ENCODE measurements at places on chromosomes 5 and 9. TPM values are rescaled to one million over a fixed set of nuclear protein-coding genes. Genes with fewer than 3 reads are reported as not detected.
A peak's percentile ranks its signal among the peaks of the same experiment; 100 is the strongest.

- no peak for DNase-seq
Measured at GRCh38 chr5:139975306-139975705, 67.8 kb downstream of the NRG2 start.

DNA sequence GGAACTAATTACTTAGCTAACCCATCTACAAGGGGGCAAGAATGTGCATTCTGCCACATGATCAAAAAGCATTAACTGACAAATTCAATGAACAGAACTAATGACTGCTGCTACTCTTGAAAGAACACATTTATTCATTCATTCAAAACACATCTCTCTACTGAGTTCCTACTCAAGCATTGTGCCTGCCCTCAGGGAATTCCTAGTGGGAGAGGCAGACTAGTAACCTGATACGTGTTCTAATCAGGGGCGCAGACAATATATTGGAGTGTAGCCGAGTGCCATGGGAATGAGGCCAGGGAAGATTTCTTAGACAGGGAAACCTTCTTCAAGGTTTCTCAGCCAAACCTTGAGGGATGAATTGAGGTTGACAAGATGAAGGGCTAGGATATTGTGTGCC lies 56.7 kb upstream of the PAPPA start:
- DNase-seq: no peak

Gene CD274
- total RNA-seq: 1.4 TPM

GRCh38 chr5:77995793-77996409 lies 219.8 kb upstream of the TBCA start:
- no peak for DNase-seq

- DNase-seq: no peak
Measured at GRCh38 chr5:40571729-40572128, 108.0 kb upstream of the PTGER4 start.

- DNase-seq: no peak
Measured at GRCh38 chr5:134071614-134072207, 42.8 kb upstream of the TCF7 start.

- no peak for DNase-seq
Measured at GRCh38 chr5:73451224-73452130, 2.9 kb upstream of the FOXD1 start.

Gene SLC2A8
- 15.7 TPM for total RNA-seq

Gene SPATA31E1
- total RNA-seq: 0.06 TPM

DNA sequence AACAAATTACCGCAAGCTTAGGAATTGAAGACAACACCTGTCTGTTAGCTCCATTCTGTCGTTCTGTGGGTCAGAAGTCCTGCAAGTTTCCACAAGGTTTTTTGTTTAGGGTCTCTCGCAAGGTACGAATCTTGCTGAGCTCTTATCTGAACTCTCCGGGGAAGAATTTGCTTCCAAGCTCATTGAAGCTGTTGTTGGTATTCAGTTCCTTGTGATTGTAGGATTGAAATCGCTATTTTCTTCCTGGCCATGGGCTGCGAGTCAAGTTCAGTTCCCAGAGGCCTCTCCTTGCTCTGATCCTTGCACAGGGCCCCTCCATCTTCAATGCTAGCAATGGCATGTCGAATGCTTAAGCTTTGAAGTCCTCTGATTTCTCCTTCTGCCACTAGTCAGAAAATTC lies 53.5 kb upstream of the CNTLN start:
- no peak for DNase-seq

DNA sequence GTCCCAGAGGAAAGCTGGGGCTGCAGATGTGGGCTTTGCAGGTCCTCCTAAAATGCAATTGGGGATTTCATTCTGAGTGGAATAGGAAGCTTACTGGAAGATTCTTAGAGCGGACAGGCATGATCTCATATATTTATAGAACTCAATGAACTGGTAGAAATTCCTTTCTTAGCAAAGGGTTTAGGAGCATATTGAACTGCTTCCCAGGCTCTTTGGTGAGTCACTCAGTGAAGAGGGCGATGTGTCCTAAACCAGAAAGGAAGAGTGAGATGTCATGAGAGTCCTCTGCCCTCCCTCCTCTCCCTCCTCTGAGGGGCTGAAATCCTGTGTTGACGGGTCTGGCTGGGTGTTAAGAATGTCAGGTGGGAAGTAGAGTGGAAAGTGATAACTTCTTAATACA lies 26.3 kb upstream of the SEMA6A start:
- DNase-seq: no peak

- DNase-seq: no peak
Measured at GRCh38 chr5:134543820-134544614, 18.5 kb downstream of the JADE2 start.

- no peak for DNase-seq
Measured at GRCh38 chr9:119360237-119360636, 9.0 kb downstream of the BRINP1 start.

- DNase-seq: no peak
Measured at GRCh38 chr5:134577796-134578577, 52.5 kb downstream of the JADE2 start.

Gene ELOVL7
- 20.5 TPM for total RNA-seq

GRCh38 chr5:80125962-80126480 lies 90.9 kb downstream of the THBS4 start:
- DNase-seq: no peak

GRCh38 chr5:135979510-135979909 lies 24.7 kb upstream of the LECT2 start:
- no peak for DNase-seq

Gene PFN3
- total RNA-seq: not detected

Gene IFNA8
- total RNA-seq: not detected

DNA sequence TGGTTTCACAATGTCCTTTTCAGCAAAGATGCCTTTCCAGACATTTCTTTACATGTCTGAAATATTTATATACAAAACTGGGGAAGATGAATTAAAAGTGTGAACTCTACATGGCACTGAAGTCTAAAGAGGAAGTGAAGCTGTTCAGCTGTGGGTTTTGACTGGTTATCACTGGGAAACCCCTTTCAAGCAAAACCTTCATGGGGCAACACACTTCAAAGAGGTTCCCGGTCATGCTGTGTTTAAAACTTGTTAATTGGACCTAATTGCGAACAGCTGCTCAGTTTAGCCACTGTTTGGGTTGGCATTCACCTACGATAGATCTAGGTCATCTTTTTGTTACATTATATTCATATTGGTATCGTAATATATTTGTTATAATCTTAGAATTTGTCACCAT lies 20.0 kb upstream of the GDNF start:
- DNase-seq: no peak

DNA sequence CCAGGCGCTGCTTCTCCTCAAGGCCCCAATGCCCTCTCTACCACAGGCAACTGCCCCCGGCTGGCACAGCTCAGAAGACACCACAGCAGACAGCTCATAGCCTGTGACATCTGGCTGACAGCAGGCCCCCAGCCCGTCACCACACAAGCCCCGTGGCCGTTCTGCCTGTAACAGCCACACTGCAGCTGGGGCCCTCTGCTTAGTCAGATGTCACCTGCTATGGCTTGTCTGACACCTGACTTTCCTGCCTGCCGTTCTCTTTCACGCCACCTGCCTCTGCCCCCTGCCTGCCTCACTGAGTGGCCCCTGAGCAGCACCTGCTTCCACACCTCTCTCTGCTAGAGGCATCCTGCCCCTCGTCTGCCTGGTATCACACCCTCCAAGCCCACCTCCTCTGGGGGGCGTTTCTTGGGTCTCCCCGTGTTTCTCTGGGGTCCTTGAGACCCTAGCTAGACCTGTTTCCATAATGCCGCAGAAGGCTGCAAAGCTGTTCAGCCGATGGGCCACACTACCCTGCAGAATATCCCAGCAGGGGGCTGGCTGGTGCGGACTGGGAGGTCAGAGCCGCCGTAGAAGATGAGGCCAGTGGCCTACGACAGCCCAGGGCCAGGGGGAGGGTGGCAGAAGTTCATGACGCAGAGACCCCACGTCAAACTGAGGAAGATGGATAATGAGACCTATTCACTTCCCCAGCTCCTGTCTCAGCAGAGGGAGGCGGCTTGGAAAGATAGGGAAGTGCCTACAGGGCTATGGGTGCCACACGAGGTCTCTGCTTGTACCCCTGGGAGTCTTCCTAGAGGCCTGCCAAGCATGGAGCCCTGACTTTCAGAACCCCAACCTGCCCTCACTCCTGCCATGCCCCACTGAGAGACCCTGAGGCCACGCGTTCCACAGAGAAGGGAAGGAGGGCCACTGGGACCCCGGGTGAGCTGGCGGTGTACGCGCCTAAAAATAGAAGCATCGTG lies 95.1 kb downstream of the ZNF354C start:
- DNase-seq: no peak

- DNase-seq: no peak
Measured at GRCh38 chr5:67917561-67917960, 298.0 kb upstream of the PIK3R1 start.

Gene FCN2
- not detected for total RNA-seq

- DNase-seq: no peak
Measured at GRCh38 chr5:176381979-176382378, 6.4 kb downstream of the NOP16 start.

GRCh38 chr5:112863549-112863948 lies 2.5 kb downstream of the SRP19 start:
- DNase-seq: no peak

DNA sequence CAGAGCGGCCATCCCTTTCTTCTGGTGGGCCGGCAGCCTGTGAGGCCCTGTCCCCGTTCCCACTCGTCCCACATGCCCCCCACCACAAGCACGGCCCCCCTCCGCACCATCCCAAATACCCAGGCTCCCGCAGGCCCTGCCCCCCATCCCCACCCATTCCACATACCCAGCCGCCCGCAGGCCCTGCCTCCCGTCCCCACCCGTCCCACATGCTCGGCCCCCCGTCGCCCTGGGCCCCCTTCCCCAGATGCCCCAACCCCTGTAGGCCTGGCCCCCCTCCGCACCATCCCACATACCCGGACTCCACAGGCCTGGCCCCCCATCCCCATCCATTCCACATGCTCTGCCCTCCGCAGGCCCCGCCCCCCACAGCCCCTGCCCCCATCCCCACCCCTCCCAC lies 11.5 kb downstream of the SLC6A19 start:
- no peak for DNase-seq

GRCh38 chr9:121620777-121621449 lies 30.5 kb upstream of the DAB2IP start:
- DNase-seq: no peak

DNA sequence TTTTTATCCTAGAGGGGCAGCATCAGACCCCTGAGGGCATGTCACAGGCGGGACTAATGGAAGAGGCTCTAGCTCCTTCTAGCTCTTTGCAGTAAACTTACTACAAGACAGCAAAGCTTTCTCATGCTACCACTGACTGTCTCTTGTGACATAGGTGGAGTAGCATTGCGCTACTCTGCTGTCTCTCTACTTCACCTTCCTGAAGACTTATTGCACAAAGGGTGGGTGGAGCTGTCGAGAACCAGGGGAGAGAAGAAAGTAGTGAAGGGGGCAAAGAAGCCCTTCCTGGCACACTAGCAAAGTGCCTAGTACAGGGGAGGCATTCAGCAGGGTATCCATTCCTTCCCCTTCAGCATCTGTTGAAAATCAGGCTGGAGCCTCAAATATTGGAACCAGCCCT lies 36.1 kb upstream of the NEK6 start:
- no peak for DNase-seq

GRCh38 chr5:92064993-92065392 lies 681.9 kb upstream of the ARRDC3 start:
- DNase-seq: no peak

Gene SHISAL2B
- total RNA-seq: 0.72 TPM

DNA sequence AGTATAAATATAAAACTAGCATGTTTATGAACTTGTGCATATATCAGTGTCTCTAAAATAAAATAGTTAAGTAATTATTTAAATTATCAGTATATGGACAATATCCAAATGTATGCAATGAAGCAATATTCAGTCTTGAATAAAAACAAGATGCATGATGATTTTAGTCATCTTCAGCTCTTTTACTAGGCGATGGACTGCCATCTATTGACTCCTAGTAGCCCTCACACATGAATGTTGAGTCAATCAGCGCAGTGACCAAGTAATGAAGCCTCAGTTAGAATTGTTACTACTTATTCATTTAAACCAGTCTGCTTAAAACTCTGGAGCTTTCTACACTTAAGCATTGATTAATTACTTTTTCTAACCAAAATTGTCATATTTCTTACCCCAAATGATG lies 92.9 kb upstream of the GRHPR start:
- no peak for DNase-seq

DNA sequence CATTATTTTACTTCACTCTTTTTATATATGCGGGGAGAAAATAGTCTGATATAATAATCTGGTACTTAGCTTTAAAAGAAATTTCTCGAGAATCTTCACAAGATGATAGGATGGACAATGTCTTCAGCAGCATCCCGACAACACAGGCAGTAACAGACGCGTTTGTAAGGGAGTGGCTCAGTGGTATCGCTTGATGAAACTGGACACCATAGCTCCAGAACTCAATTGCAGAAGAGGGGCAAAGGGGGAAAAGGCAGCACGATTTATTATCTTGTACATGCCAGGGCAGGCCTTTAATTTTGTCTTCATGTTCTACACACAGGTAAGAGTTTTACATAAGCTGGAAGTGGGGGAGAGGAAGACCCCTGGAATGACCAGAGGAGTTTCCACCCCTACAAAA lies 15.7 kb downstream of the IL4 start:
- no peak for DNase-seq

- DNase-seq: peak; percentile 24
Measured at GRCh38 chr5:68646144-68646543, 430.6 kb downstream of the PIK3R1 start.

DNA sequence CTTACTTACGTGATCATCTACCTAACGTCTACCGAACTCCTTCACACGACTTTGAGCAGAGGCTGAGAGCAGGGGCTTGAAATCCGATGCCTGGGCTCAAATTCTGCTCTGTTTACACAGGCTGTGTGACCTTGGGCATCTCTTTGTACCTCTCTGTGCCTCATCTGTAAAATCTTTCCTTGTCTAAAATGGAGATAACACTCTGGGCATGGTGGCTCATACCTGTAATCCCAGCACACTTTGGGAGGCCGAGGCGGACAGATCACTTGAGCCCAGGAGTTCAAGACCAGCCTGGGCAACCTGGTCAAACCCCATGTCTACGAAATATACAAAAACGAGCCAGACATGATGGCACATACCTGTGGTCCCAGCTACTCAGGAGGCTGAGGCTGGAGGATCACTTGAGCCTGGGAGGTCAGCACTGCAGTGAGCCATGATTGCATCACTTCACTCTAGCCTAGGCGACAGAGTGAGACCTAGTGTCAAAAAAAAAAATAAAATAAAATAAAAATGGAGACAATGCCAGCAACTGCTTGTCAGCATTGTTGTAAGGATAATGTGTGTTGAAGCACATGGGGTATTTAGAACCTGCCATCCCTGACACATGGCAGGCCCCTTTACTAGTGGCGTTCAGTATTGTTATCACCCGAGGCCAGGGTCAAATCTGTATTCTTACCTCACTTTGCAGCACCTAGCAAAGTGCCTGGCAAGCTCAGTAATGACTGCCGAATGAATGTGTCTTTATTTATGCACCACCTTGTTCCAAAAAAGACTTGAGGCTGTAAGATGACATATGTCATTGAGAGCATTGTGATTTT lies 32.6 kb upstream of the CRB2 start:
- no peak for DNase-seq

DNA sequence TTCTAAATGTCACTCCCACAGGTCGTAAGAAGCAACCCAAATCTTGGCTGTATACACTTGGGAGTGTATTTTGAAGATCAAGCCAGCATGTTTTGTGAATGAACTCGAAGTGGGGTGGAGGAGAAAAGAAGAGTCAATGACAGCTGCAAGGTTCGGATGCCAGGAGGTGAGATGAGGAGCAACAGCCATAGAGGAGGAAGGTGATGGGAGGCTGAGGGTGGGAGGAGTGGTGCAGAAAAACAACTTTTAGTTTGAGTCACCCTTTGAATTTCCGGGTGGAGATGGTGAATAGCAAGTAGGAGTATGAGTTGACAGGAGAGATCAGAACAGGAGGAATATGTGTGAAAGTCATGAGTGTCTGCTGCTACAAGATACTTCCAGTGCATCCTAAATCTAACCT lies 153.6 kb downstream of the DIRAS2 start:
- no peak for DNase-seq

- no peak for DNase-seq
Measured at GRCh38 chr9:87770616-87771315, 44.8 kb downstream of the CTSL start.
